ENCODE measurements at places on chromosomes 1 and 21.
A peak's percentile ranks its signal among the peaks of the same experiment; 100 is the strongest.

DNA sequence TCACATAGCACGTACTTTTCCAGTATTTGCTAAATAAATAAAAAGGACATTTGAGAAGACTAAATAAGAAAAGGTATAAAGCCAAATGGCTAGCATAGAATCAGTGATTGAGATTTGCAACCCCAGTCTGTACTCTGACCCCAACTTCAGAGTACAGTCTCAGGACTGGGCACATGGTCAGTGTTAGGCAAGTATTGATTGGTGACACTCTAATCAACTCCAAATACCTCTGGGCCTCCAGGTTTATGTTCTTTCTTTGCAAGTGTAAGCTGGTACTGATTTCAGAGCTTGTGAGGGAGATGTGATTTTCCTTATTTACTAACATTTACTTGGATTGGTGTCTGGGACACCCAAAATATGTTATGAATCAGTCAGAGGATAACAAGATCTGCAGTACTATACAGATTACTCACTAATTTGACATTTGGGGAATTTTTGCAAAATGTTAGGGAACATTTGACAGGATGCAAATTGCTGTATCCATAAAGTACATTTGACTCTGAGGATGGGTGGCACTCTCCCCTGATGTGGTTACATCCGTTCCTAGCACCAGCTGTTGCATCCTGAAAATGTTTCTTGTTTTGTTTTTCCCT lies 34.2 kb downstream of the LMO4 start:
- DNase-seq = no peak

- no peak for DNase-seq
These were observed 17.0 kb upstream of the OLFML2B start for GRCh38 chr1:162040657-162041056.

DNA sequence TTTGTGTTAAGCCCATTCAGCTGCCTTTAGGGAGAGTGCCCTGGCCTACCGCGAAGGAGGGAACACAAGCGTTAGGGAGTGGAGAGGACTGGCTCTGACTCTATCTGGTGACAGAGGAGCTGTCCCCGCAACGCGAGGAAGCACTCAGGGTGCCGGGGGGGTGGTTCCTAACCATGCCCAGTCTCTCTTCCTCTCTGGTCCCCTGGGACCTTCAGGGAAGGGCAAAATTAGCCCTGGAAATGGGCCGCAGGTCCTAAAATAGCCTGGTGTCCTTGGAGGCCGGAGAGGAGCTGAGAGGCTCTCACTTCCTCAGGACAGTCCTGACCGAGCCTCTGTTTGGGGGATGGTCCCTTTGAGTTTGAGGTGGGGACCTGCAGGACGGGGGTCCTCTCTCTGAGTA lies 5.8 kb downstream of the SLC45A1 start:
- DNase-seq = no peak

DNA sequence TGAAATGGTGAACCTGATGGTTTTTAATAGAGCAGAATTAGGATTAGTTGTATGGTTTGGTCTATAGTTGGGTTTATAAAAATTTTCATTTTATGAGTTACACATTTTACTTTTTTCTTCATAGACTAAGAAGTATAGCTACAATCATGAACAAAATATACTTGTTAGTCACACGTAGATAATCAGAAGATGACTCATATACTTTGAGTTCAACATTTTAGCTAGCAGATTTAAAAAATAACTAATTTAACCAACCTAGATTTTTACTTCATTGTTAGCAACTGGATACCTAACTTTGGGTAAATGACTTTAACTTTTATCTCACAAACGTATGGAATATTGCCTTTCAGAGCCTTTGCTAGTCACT lies 27.9 kb downstream of the MORC3 start:
- DNase-seq = no peak

- no peak for DNase-seq
These were observed 6.2 kb downstream of the TNFRSF18 start for GRCh38 chr1:1199961-1200875.

DNA sequence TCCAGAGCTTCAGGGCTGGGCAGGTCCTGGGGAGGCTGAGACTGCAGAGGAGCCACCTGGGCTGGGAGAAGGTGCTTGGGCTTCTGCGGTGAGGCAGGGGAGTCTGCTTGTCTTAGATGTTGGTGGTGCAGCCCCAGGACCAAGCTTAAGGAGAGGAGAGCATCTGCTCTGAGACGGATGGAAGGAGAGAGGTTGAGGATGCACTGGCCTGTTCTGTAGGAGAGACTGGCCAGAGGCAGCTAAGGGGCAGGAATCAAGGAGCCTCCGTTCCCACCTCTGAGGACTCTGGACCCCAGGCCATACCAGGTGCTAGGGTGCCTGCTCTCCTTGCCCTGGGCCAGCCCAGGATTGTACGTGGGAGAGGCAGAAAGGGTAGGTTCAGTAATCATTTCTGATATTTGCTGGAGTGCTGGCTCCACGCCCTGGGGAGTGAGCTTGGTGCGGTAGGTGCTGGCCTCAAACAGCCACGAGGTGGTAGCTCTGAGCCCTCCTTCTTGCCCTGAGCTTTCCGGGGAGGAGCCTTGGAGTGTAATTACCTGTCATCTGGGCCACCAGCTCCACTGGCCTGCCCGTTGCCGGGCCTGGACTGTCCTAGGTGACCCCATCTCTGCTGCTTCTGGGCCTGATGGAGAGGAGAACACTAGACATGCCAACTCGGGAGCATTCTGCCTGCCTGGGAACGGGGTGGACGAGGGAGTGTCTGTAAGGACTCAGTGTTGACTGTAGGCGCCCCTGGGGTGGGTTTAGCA lies 9.3 kb downstream of the MYBPH start:
- peak; percentile 28 for DNase-seq

DNA sequence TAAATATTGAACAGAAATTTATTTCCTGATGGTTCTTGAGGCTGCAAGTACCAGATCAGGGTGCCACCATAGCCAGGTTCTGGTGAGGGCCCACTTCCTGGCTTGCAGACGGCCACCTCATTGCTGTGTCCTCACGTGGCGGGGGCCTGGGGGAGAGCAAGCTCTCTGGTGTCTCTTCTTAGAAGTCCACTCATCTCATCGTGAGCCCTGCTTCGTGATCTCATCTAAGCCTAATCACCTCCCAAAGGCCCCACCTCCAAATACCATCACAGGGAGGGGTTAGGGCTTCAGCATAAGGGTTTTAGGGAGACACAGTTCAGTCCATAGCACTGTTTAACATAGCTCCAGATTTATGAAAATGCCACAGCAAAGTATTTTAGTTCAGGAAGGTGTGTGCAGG lies 119.7 kb downstream of the PRDM2 start:
- no peak for DNase-seq

DNA sequence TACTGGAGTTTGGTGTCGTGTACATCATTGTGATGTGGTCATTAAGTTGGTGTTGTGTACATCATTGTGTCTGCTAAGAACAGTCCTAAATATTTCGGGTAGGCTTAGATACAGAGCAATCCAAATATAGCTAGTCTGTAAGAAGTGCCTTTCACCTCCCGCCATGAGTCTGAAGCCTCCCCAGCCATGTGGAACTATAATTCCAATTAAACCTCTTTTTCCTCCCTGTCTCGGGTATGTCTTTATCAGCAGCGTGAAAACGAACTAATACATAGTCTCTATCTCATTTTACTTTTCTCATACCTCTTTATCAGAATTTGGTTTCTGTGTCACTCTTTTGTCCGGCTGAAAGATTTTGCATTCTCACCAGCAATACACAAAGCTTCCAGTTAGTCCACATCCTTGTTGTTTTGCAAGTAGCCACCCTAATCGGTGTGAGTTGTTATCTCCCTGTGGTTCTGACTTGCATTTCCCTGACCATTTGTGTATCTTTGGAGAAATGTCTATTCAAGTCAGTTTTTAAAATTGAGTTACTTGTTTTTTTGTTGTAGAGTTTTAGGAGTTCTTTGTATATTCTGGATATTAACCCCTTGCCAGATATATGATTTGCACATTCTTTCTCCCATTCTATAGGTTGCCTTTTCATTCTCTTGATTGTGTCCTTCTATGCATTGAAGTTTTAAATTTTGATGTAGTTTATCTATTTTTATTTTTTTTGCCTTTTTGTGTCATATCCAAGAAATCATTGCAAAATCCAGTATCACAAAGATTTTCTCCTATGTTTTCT lies 56.5 kb downstream of the FNBP1L start:
- DNase-seq = no peak

DNA sequence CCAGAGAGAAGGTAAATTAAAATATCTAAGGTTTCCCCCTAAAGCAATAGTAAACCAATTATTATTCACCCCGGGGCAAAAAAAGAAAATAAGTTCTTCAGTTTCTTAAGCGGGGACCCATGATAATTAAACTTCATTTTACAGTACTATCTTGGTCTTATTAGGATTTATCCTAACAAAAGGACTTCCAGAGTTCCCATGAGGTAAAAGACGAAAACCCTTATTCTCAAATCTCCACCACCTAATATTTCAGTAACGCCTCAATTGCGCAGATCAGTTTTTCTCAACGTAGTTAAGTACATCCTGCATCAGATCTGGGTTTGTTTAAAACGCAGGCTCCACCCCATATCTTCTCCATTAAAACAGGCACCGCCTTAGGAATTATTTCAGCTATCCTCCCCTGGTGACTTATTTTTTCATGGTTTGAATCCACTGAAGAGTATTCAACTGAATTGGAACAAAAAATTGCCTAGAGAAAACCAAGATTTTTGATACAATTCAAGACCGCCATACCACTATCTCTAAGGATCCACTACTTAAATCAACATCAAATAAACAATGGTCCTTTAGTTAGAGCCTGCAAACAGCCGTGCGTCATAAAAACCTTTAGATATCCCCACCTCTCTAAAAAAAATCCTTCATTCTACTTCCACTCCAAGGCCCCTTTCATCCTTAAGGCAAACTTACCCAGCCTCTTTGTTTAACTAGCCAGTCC lies 1.7 kb downstream of the MCL1 start:
- DNase-seq = peak; percentile 48

- DNase-seq = no peak
These were observed 26.6 kb downstream of the COQ8A start for GRCh38 chr1:226966683-226967082.

DNA sequence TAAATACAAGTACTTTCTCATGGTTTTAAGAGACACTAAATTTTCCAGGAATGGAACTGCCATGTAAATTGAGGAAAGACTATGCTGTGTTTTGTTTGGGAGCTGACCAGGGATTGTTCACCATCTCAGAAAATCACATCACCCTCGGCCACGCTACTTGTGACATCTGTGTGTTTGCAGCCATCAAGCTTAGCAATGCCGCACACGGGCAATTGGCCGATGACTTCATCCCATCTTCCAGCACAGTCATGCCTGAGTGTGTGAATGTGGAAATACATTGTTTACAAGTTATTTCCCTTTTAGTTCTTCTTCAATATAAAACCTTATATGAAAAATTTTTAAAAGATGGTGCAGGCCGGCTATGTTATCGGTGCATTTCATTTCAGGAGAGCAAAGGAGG lies 121.6 kb downstream of the GLIS1 start:
- no peak for DNase-seq

DNA sequence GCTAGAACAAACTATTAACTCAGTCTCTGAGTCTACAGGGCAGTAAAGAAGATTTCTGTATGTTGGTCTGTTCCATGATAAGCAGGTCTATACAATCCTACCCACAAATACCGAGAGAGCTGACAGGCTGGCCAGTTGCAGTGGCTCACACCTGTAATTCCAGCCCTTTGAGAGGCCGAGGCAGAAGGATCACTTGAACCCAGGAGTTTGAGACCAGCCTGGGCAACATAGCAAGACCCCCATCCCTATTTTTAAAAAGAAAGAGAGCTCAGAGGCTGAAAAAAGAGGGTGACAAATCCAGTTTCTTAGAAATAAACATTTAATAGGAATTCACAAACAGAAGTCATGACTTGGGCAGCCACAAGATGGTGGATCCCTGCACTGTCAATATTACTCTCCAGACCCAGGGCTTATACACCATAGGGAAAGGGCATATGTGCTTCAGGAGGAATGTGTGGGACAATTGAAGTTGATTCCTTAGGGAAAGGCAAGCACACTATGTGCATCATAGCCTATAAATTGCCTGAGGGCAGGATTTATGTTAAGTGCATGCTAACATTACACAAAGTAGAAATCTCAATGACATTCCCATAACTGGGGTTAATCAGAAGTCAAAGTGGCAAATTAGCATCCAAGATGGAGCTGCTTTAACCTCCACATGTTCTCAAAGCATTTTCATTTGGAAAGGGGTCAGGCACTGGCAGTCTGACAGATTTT lies 66.8 kb downstream of the SLC16A1 start:
- no peak for DNase-seq

DNA sequence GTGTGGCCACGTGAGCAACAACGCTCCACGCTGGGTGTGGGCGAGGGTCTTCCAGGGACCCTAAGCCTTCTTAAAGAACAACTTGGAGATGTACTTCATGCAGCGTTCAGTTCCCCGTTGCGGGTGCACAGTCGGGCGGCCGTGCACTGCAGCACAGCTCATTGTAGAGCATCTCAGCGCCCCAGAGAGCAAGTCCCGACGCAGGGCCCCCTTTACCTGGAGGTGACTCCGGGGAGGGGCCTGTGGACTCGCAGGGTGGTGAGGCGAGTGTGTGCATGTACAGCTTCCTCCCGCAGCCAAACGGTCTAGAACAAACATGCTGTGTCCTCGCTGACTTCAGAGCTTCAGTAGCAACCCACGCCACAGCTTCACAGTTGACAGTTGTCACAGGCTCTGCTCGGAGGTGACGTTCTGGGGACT lies 19.5 kb downstream of the RRP1 start:
- no peak for DNase-seq

GRCh38 chr1:162175379-162176081 lies 106.0 kb downstream of the NOS1AP start:
- no peak for DNase-seq

- DNase-seq = no peak
These were observed 16.7 kb upstream of the TRIM63 start for GRCh38 chr1:26084091-26084561.

GRCh38 chr1:33055210-33056008 lies 18.7 kb upstream of the AK2 start:
- DNase-seq = peak; percentile 50

- no peak for DNase-seq
These were observed 2.3 kb downstream of the UMODL1 start for GRCh38 chr21:42073145-42074099.

DNA sequence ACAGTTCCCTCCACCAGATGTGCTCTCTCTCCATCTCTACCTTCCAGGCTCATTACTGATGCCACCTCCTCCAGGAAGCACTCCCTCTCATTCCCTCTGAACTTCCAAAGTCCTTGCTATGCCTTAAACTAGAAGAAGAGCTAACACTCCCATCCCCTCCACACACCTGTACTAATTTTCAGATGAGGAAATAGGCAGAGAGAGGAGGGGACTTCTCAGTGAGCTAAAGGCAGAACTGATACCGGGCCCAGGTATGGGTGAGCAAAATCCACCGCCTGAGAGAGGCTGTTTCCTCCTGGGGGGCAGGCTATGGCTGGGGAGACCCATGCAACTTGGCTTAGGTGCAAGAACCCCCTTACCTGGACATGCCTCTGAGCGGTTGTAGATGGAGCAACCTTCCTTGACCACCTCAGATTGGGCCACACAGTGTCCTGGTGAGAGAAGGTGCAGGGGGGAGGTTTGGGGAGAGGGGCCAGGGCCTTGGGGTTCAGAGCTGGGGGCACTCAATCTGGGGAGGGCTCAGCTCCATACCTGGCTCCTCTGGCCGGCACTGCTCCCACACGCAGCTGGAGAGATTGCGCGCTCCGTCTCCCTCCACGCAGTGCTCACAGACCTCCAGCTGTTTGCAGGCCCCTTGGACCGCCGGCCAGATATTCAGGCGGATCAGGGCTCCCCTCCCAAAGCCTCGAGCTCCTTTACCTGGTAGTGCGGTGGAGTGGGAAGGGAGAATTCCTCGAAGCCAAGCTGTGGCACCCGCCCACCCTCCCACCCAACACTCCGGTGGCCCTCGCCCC lies 967 bp downstream of the CD164L2 start:
- DNase-seq = no peak

Measured in activated CD8-positive, alpha-beta T cell treated with anti-CD3 and anti-CD28 coated beads, Interleukin-2, amount 10 ng/mL, durations not matched to agents 7 days and 5 days (primary cell).